ENCODE measurements at places on chromosomes 2 and 18.

GRCh38 chr2:45567974-45568789 lies 42.9 kb downstream of the SRBD1 start:
- no peak for DNase-seq

DNA sequence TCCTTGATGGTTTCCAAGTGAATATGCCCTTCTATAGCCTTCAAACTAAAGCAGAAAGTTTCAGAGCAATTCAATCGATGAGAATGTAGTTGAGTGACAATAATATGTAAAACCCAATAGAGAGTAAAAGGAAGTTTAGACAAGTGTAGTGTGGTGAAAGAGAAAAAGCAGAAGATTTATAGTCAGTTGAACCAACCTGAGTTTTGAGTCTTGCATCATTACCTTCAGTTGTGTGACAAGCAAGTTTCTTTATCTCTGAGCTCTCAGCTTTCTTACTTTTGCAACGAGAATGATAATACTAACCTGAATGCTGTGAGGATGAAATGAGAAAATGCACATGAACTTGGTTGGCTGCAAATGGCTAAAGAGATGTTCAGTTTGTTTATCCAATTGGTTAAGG lies 40.6 kb upstream of the TMEM247 start:
- DNase-seq, result no peak

DNA sequence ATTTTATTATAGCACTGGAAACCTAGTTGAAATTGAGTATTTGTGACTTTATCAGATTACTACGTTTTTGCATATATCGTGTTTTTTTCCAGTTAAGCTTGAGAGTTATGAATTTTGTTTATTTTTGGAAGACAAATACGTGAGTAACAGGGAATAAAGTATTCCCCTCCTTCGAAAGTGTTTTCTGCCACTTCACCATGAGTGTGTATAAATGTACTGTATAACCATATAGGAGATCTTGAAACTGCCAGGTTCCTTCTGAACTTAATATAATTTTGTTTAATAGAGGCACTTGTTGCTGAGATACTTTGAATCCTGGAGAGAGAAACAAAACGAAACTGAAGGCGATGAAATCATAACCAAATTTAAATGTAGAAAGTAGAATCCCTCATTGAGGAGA lies 1004.4 kb upstream of the ZEB2 start:
- no peak for DNase-seq

GRCh38 chr18:64693766-64694165 lies 544.9 kb upstream of the LINC00305 start:
- DNase-seq, result no peak

GRCh38 chr2:238448031-238448955 lies 21.6 kb downstream of the ASB1 start:
- no peak for DNase-seq

DNA sequence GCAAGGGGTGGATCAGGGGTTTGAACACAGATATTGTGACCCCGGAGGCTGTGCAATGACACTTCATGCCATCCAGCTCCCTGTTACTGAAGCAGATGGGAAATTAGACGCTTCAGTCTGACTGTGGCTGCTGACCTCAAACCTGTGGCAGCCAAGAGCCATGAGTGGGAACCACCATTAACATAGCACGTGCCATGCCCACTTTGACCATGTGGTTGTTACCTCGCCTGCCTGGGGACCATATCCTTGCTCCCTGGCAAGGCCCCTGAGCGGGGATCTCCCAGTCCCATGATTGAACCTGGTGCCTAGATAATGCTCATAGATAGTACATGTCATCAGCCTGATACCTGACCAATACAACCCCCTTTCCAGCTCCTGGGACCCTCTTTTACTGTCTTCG lies 68.9 kb downstream of the CYP26B1 start:
- no peak for DNase-seq

DNA sequence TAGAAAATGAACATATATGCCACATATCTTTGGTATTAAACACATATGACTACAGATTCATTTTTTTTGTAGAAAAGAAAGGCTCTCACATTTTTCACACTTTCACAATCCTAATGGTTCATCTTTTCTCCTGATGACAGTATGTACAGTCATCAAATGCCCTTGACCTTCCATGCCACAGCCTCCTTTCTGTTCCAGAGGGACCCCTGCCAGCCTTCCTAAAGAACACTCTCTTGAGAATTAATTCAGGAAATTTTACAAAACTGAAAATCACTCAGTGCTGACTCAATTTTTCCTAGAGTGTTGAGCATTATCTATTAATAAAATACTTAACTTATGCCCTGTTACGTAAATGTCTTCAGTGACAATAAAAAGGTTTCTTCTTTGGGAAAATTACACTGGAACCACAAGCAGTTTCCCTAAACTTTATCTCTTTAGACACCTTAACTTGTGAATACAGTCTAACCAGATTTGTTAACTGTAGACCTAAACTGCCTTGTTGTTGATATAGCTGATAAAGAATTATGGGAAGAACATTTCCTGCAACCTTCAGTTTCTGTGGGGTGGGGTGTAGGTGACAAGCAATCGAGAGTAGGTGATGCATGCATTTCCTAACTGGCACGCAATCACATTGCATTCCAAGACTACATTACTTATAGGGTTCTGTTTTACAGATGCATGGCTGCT lies 15.3 kb upstream of the ACOXL start:
- DNase-seq, result no peak

- no peak for DNase-seq
Observed at GRCh38 chr2:52070665-52071064, 1038.7 kb upstream of the NRXN1 start.

GRCh38 chr2:129796225-129796624 lies 183.2 kb upstream of the RAB6C start:
- no peak for DNase-seq

- no peak for DNase-seq
Observed at GRCh38 chr2:28101892-28102291, 211.4 kb downstream of the BABAM2 start.

DNA sequence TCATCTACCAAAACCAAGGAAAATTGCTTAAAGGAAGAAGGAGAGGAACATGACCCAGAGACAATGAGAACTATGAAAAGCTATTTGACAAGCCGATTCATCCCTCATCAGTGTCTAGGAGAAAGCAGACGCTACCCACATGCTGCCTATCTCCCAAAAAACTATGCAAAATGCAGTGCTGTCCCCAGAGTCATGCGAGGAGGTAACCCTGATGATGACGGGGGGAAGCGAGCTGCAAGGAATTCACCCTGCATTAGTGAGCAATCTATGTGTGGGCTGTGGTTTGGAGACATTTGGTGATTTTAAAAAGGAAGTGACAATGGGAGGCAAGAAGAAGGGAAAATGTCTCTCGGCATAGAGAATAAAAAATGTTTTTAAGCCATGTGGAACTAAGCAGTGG lies 472.7 kb downstream of the CMPK2 start:
- DNase-seq, result no peak

GRCh38 chr2:51959696-51960095 lies 927.8 kb upstream of the NRXN1 start:
- no peak for DNase-seq

GRCh38 chr2:239558661-239559060 lies 157.8 kb upstream of the HDAC4 start:
- DNase-seq, result no peak

DNA sequence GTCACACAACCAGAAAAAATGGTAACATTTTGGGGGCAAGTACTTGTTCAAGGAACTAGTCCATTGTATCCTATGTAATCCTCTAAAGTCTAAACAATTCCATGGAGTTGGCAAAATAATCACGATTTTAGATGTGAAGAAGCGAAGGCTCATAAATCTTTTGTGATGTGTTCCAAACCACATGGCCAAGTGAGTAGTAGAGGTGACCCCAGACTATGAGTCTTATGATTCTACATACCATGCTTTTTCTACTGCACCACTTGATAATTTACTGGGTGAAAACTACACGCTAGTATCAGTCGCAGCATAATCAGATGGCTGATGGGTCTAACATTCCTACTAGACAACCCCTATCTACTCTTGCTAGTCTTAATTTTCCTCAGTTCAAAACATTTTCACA lies 371.4 kb downstream of the OSR1 start:
- DNase-seq, result no peak

GRCh38 chr2:178506524-178506923 lies 26.3 kb downstream of the PLEKHA3 start:
- DNase-seq, result no peak

GRCh38 chr2:233556881-233557736 lies 9.5 kb downstream of the USP40 start:
- DNase-seq, result no peak

GRCh38 chr2:236287656-236288055 lies 23.4 kb upstream of the ASB18 start:
- no peak for DNase-seq

DNA sequence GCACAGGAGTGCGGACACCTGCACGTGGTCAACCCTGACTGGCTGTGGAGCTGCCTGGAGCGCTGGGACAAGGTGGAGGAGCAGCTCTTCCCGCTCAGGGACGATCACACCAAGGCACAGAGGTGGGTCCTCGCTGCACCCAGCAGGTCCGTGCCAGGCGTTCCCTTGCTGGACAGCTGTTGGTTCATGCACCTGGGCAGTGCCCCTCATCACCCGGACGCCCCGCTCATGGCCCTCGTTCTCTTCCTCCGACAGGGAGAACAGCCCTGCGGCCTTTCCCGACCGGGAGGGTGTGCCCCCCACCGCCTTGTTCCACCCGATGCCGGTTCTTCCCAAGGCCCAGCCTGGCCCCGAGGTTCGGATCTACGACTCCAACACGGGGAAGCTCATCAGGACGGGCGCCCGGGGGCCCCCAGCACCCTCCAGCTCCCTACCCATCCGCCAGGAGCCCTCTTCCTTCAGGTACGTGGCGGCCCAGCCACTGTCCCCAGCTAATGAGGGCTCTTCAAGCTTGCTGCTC lies 38.0 kb downstream of the CTDP1 start:
- no peak for DNase-seq

- no peak for DNase-seq
Observed at GRCh38 chr2:21944536-21944935, 820.8 kb downstream of the TDRD15 start.

- DNase-seq, result peak; percentile 99
Observed at GRCh38 chr2:3604991-3605961, 10.4 kb downstream of the COLEC11 start.

DNA sequence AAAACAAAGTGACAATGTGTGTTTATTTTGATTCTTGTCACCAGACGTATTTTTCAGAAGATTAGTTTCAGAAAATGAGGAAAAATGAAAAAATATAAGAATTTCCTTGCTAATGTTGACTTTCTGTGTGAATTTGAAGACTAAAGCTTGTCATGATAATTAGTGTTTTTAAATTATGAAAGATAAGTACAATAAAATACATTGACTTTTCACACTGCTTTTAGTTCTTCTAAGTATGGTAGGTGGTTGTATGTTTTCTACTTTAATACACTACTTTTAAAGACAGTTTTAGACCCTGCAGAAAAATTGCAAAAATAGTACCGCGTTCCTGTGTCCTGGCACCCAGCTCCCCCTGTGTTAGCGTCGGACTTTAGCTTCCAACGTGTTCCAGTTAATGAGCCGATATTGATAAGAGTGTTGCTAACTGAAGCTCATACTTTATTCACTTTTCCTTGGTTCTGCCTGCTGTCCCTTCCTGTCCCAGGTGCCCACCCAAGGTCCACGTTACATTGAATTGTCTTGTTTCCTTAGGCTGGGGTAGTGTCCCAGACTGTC lies 695 bp downstream of the RBFA start:
- DNase-seq, result no peak

DNA sequence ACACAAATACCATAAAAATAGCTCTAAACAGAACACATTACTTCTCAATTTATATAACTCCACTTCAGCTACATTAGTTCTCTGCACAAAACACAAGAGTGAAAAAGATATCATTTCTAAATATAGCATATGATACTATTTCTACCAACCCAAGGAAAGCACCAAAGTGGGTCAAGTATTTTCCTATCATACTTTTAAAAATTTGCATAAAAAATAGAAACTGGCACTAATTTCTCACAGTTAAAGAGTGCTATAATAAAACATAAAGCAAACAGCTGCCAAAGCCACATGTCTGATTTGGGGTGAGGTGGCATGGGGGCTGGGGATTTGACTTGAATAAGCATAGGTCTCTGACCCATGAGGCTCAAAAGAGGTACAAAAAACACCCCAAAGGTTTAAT lies 61.5 kb downstream of the BARD1 start:
- DNase-seq, result no peak

GRCh38 chr18:40208958-40209357 lies 1746.1 kb upstream of the PIK3C3 start:
- no peak for DNase-seq

GRCh38 chr18:32549248-32550110 lies 78.8 kb upstream of the GAREM1 start:
- no peak for DNase-seq

DNA sequence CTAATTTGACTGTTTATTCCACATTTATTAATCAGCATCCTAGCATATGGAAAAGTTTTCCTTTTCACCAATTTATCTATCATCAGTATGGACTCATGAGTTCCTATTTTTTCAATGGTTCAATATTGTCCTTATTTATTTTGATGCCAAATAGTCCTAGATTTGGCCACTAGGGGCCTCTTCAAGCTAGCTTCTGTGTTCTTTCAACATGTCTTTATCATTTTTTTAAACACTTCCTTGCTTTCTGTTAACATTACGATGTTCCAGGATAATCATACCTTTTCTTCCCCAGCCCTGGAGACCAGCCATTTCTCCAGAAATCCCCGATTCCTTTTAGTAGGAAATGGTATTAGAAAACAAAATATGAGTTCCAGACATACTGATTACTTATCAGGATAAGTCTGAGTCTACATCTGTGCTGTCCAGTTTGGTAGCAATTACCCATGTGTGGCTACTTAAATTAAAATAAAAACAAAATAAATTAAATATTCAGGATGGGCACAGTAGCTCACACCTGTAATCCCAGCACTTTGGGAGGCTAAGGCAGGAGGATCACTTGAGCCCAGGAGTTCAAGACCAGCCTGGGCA lies 70.6 kb downstream of the RPE start:
- peak; percentile 5 for DNase-seq

- DNase-seq, result peak; percentile 7
Observed at GRCh38 chr2:138654146-138654545, 126.0 kb downstream of the NXPH2 start.

GRCh38 chr2:178328037-178328436 lies 122.9 kb downstream of the PRKRA start:
- no peak for DNase-seq

- DNase-seq, result no peak
Observed at GRCh38 chr2:11196246-11196645, 41.0 kb downstream of the SLC66A3 start.

- no peak for DNase-seq
Observed at GRCh38 chr2:70360661-70361270, 58.9 kb upstream of the FAM136A start.

DNA sequence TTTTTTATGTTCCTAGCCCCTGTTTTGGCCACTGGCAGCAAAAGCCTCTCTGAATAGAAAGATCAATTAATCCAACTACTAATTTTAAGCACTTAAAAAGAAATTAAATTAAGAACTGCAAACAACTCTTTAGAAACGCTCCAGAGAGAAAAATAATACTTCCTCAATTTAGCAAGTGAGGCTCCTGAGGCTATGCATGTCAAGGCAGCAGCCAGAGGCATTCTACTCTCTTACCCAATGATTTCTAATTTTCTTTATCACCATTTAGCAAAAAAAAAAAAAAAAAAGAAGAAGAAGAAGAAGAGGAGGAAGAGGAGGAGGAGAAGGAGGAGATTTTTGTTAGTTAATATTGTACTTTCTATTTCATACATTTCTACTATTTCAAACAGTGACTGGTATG lies 68.5 kb downstream of the TMEM237 start:
- DNase-seq, result no peak

All from CMK (cell line).